ENCODE measurements at places on chromosomes 7 and 10.
A peak's percentile ranks its signal among the peaks of the same experiment; 100 is the strongest.

DNA sequence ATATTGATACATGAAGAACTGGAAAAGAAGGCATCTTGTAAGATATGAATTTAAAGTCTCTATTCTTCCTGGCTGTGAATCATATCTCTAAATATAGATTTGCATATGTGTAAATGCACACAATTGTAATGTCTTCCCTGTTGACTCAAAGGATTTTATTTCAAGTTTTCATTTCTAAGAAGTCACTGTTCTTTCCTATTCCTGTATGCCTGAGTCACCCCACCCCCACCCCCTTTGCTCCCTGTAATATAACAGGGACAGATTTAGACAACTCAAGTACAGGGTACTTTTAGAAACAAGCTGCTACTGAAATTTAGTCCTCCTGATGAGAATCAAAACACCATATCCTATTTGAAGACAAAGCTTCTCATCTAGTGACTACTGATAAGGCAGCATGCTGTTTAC, 43.0 kb upstream of the HECTD2 start:
- DNase-seq, result no peak

DNA sequence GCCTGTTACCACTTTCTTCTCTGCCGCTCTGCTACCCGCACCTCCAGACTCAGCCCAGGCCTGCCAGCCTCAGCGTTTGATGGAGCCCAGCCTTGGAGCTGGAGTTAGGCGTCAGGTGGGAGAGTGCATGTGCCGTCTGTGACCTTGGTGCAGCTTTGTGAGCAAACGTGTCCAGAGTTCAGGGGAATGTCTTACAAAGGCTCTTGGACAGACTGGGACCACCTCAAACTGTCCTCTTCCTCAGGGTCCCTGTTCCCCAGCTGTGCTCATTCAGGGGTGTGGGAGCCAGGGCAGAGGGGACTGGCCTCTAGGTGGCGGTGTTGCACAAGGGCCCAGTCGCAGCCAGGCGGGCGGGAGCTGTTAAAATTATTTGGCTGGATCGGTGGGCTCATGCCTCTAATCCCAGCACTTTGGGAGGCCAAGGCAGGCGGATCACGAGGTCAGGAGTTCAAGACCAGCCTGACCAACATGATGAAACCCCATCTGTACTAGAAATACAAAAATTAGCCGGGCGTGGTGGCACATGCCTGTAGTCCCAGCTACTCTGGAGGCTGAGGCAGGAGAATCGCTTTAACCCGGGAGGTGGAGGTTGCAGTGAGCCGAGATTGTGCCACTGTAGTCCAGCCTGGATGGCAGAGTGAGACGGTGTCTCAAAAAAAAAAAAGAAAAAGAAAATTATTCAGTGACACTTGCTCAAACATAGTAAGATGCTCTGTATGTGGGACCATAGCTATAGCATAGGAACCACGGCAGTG, 89.2 kb downstream of the ADCY1 start:
- DNase-seq, result peak; percentile 51

GRCh38 chr10:47406870-47407691, 23.0 kb upstream of the ZNF488 start:
- DNase-seq, result no peak

- no peak for DNase-seq
Measured at GRCh38 chr7:128166603-128167041, 74.5 kb upstream of the LEP start.

DNA sequence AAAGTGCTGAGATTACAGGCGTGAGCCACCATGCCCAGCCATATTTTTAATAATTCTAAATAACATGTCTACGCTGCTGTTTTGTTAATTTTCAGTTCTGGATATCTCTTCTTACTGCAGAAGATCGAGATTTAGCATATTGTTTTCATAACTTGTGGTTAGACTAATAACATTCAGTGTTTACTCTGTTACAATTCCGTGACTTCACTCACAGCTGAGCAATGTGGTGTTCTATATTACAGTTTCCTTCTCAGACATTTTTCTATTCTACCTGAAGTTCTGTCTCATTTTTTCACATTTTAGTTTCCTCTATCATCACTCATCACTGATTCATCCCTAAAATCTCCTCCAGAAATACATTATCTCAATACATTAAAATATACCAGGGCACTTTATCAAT, 10.9 kb downstream of the RNF32 start:
- no peak for DNase-seq

- no peak for DNase-seq
Measured at GRCh38 chr10:84368828-84369227, 40.4 kb downstream of the CCSER2 start.

Measured in OCI-LY7 (cell line).